ENCODE measurements at places on chromosomes 6 and 20.

- DNase-seq = no peak
These were observed 4.2 kb downstream of the BEND6 start for GRCh38 chr6:56959094-56959493.

DNA sequence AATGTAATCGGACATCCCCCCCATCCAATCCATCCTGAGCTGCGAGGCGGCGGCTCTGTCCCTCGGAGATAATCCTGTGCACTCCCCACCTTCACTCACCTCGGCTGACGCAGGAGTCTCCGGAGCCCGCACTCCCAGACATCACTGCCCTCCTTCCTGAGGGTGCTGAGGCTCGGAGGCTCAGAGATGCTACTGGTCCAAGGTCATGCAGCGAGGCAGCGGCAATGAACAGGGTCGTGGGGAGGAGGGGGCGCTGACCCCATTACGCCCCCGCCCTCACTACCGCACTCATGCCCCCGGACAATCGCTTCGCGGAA lies 485 bp downstream of the ADISSP start:
- DNase-seq = peak; percentile 13

DNA sequence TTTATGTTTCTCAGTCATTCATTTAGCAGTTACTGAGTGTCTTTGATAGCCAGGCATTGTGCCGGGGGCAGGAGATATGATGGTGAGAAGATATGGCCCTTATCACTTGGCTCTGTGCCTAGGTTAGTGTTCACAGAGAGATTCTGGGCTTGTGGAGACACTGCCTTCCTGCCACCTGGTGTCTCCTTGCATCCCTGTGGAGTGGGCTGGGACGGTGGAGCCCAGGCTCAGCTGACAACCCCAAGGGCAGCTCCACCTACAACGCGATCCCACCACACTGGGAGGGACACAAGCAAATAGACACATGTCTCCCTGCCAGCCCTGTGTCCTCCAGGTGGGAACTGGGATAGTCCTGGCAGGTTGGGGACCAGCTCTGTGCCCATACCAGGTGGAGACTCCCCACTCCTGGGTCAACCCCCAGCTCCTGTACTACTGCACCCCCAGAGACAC lies 30.3 kb upstream of the VEGFA start:
- no peak for DNase-seq

DNA sequence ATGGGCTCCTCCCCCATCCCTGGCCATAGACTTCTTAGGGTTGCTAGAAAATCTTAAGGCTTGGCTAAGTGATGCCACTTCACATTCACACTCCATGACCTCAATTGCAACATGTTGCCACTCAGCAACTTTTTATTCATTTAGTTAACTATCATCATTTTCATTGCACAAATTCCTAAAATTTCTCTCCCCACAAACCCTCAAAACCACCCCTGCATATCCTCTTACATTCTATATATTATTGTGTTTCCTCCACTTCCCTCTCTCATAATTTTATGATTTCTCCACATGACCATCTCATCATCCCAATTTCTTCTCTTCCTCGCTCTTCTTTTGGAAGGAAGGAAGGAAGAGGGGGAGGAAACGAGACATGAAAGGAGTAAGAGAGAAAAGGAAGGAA lies 436.0 kb downstream of the HACE1 start:
- DNase-seq = no peak

DNA sequence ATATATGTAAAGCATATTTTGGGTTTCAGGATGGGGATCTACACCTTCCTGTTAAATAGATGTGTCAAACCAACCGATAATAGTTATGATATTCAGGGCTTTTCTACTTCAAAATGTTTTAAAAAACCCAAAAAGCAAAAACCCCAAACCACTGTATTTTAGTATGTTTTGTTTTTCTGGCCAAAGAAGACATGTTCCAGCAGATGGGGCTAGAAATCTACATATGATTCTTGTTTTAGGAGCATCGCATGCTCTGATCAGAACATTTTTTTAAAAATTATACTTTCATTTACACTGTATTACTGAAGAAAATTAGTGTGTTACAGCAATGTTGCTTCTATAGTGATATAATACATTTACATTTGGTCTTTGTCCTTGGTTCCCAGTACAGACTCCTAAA lies 11.0 kb downstream of the RMND1 start:
- no peak for DNase-seq

Measured in CD8-positive, alpha-beta memory T cell (primary cell).